ENCODE measurements at places on chromosomes 3 and 15. TPM values are rescaled to one million over a fixed set of nuclear protein-coding genes. Genes with fewer than 3 reads are reported as not detected.

- no peaks in the 10 kb centered on the region for H3K36me3 ChIP-seq
- H3K4me1 ChIP-seq = peaks cover 14% of the 10 kb centered on the region
- no peak for DNase-seq
- no peak overlapping the region for H3K4me3 ChIP-seq
Observed at GRCh38 chr3:72157748-72158638, 373.0 kb upstream of the PROK2 start.

ADGRG7 gene
- not detected for total RNA-seq

DNA sequence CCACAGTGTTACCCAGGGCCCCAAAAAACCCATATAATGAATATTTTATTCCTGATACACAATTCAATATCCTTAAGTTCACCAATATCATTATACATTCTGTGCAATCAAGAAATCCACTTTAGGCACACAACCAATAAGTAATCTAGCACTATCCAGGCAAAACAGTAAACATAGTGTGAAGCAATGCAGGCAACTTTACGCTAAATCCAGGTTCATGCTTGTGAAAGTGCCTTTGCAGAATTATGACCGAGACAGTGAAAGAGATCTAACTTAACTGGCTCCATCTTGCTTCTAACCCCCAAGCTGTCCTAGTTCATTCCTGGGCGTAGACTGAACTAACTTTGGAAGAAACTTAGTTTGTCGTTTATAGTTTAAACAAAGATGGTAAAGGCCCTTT, 34.2 kb upstream of the INO80 start:
- H3K4me3 ChIP-seq = no peak overlapping the region
- DNase-seq = no peak
- no peaks in the 10 kb centered on the region for H3K36me3 ChIP-seq
- H3K27ac ChIP-seq = no peak overlapping the region
- no peaks in the 10 kb centered on the region for H3K27me3 ChIP-seq

GRCh38 chr3:47712398-47712797, 69.3 kb downstream of the SMARCC1 start:
- H3K4me3 ChIP-seq = no peak overlapping the region
- DNase-seq = no peak
- H3K27ac ChIP-seq = no peak overlapping the region
- no peaks in the 10 kb centered on the region for H3K4me1 ChIP-seq
- H3K27me3 ChIP-seq = no peaks in the 10 kb centered on the region

All from body of pancreas (tissue), 4 donors.